ENCODE measurements at places on chromosomes 4 and X. TPM values are rescaled to one million over a fixed set of nuclear protein-coding genes. Genes with fewer than 3 reads are reported as not detected.

GRCh38 chr4:84995386-84995785 is 28.9 kb upstream of the WDFY3 start:
- H3K27me3 ChIP-seq: no peaks in the 10 kb centered on the region
- H3K4me1 ChIP-seq: no peaks in the 10 kb centered on the region
- no peaks in the 10 kb centered on the region for H3K36me3 ChIP-seq

- DNase-seq: peak; percentile 70
- no peak overlapping the region for H3K4me3 ChIP-seq
- no peaks in the 10 kb centered on the region for H3K36me3 ChIP-seq
- no peak overlapping the region for H3K27ac ChIP-seq
- no peaks in the 10 kb centered on the region for H3K4me1 ChIP-seq
Observed at GRCh38 chr4:110636680-110637407, 14.0 kb upstream of the PITX2 start.

DNA sequence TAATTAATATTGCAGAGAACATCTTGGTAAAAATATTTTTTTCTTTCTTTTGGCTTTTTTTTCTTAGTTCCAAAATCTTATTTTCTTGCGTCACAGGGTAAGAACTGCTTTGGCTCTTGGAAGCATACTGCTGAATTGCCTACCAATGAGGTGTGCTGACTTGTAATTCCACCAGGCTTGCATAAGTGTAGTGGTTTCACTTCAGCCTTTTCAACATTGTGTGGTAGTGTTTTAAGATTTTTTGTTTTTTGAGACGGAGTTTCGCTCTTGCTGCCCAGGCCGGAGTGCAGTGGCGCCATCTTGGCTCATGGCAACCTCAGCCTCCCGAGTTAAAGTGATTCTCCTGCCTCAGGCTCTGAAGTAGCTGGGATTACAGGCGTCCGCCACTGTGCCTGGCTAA is 42.4 kb downstream of the N4BP2 start:
- H3K4me1 ChIP-seq: no peaks in the 10 kb centered on the region
- H3K4me3 ChIP-seq: no peak overlapping the region
- no peaks in the 10 kb centered on the region for H3K27me3 ChIP-seq

DNA sequence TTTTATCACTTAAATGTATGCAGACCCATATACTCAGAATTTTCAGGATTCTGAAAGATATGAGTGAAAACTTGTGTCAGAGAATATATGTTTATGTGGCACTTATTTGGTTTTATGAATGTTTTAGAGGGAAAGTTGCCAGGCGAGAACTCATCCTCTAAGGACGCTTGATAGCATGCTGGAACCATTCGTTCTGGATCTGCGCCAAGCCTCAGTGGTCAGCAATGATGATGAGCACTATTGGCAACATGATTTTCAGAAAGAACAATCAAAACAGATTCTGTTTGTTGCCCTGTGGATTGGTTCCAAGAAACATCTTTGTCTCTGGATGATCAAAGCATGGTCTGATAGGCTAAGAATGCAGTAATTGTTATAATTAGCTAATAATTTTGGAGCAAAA is 32.1 kb upstream of the RAPGEF2 start:
- H3K27ac ChIP-seq: no peak overlapping the region
- no peaks in the 10 kb centered on the region for H3K36me3 ChIP-seq
- no peak overlapping the region for H3K4me3 ChIP-seq
- no peaks in the 10 kb centered on the region for H3K4me1 ChIP-seq
- DNase-seq: peak; percentile 9

DNA sequence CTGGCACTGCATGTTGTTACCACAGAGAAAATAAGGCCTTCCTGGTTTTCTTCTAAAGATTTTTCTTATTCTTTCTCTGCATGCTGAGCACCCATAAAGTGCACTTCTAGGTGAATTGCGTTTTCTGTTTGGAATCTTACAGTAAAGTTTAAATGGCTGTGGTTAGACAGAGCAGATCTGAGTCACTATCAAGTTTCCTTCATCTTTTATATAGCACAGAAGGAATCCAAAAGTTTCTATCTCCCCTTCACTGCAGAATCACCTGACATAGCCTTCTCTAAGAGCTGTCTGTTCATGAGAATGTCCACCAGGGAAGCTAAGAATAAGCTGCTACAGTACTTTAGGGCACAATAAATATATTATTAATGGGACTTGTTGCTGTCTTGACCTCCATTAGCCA is 455.5 kb upstream of the FAM241A start:
- no peak for DNase-seq
- no peak overlapping the region for H3K4me3 ChIP-seq
- no peaks in the 10 kb centered on the region for H3K4me1 ChIP-seq
- H3K36me3 ChIP-seq: no peaks in the 10 kb centered on the region

DNA sequence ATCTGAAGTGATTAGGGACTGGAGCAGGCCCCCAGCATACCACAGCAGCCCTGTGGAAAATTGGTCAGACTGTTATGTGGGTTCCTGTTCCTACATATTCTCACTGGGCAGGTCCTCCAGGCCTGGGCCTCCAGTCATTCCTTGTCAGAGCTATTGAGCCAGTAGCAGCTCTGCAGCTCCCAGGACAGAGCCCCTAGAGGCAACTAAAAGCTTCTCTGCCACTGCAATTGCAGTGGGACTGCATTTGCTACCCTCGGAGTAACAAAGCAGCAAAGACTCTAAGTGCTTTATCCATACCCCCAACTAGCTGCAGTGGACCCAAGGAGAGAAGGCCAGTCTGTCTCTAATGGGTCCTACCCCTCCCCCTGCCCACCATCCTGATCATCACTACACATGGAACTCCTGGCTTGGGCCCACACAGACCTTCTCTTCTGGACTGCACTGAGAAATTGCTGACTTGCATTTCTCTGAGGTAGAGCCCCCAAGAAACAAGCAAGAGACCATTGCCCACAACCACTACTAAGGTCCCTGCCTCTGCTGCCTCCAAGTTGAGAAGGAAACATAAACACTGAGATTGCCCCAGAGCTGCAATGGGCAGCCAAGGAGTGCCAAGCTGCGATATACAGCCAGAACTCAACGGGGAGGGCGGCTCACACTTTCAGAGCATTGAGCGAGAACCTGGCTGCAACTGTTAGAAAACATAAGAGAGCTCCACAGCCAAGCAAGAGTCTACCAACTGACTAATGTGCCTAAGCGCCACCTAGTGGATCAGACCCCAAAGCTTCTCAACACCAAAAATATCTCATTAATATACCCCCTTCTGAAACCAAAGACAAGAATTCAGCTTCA is 738.7 kb upstream of the NDST4 start:
- peak; percentile 35 for DNase-seq
- H3K4me3 ChIP-seq: no peak overlapping the region
- no peaks in the 10 kb centered on the region for H3K27me3 ChIP-seq
- H3K4me1 ChIP-seq: no peaks in the 10 kb centered on the region
- H3K36me3 ChIP-seq: no peaks in the 10 kb centered on the region

DNA sequence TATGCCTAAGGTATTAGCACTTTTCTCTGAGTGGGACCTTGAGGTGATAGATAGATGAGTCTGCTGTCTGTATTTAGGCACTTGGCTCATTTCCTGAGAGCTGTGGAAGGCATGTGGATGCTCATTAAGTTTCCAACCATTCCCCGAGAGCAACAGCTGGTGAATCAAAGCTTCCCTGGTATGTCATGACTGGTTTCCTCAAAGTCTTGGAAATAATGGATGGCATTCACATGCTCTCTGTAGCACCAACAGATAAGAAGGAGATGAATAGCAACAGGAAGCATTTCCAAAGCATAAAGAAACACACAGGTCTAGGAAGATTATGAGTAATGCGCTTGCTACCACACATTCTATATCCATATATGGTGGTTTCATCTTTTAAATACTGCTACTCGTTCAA is 118.3 kb upstream of the ETNPPL start:
- DNase-seq: peak; percentile 35
- no peaks in the 10 kb centered on the region for H3K36me3 ChIP-seq
- no peaks in the 10 kb centered on the region for H3K4me1 ChIP-seq
- no peak overlapping the region for H3K4me3 ChIP-seq
- H3K27me3 ChIP-seq: no peaks in the 10 kb centered on the region

- no peaks in the 10 kb centered on the region for H3K4me1 ChIP-seq
- peaks cover 9% of the 10 kb centered on the region for H3K27me3 ChIP-seq
- H3K4me3 ChIP-seq: no peak overlapping the region
- no peaks in the 10 kb centered on the region for H3K36me3 ChIP-seq
- no peak for DNase-seq
- no peak overlapping the region for H3K27ac ChIP-seq
Observed at GRCh38 chrX:70442224-70442623, 2.4 kb upstream of the DLG3 start.

The AVPR2 gene
- total RNA-seq: 2.5 TPM

- H3K4me3 ChIP-seq: no peak within 1 kb of the TSS
- DNase-seq: no peak
- H3K36me3 ChIP-seq: no peaks in the 10 kb centered on the region
- H3K27me3 ChIP-seq: no peaks in the 10 kb centered on the region
- H3K4me1 ChIP-seq: no peaks in the 10 kb centered on the region
Observed at GRCh38 chrX:119127650-119128049, at the start of gene KIAA1210. Gene KIAA1210 (minus strand): TSS chrX:119127812. CDS start chrX:119123642, 4,170 bp downstream.

The NSUN7 gene
- total RNA-seq: 20.5 TPM

DNA sequence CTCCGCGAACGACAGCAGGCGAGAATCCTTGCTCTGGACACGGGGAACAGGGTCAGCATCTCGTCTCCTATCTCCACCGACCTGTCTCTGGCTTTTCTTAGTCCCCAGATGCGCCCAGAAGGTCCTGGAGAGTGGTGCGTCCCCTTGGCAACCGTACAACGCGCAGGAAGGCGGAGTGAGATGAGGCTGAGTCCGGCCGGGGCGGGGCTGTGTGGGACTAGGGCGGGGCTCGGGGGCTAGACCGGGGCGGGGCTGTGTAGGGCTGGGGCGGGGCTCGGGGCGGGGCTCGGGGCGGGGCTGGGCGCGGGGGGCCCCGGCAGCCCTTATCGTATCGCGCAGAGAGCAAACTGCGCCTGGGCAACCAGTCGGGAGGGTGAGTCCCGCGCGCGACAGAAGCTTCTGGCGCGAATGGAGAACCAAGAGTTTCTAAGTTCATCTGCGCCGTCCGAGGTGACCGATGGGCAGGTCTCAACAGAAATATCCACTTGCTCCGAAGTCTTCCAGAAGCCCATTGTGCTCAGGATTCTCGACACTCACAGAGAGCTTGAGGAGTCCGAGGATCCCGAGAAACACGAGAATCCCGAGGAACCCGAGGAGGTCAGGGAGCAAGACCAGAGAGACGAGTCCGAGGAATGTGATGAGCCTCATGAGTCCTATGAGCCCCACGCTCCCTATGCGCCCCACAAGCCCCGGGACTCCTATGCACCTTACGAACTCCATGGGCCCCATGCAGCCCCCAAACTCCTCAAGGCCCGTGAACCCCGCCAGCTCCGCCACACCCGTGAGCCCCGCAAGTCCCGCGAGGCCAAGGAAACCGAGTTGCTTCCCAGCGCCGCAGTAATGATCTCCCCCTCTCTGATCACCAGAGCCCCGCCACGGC is 24.9 kb downstream of the ARL9 start:
- H3K36me3 ChIP-seq: no peaks in the 10 kb centered on the region
- peaks cover 3% of the 10 kb centered on the region for H3K27me3 ChIP-seq
- H3K4me3 ChIP-seq: peak overlapping the region; percentile 13
- peak; percentile 86 for DNase-seq
- no peaks in the 10 kb centered on the region for H3K4me1 ChIP-seq

DNA sequence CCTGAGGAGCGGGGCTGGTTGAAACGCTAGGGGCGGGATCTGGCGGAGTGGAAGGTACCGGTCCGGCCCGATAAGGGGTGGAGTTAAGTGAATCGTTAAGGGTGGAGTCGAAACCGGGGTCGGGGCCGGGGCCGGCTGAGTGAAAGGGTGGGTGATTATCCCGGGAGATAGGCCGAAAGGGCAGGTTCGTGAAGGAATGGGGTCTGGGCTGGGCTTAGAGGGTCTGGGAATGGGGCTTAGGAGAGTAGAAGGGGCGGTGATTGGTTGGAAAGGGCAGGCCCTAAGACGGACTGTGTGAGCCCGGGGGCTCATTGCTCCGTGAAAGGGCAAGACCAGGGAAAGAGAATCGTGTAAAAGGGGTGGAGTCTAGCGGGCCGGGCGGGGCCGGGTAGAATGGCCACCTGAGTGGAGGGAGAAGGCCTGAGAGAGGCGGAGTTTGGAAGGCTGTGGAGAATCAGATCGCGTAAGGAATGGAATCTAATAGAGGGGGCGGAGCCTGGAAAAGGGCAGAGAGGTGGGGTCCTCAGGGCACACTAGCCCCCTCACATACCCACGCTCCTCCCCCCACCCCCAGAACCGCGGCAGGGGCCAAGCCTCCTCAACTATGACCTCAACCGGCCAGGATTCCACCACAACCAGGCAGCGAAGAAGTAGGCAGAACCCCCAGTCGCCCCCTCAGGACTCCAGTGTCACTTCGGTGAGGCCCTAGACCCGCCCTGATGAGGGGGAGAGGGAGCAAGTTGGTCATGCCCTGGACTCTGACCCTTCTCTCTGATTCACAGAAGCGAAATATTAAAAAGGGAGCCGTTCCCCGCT is 430 bp downstream of the HDAC6 start:
- no peaks in the 10 kb centered on the region for H3K4me1 ChIP-seq
- H3K27ac ChIP-seq: peak overlapping the region; percentile 91
- no peaks in the 10 kb centered on the region for H3K27me3 ChIP-seq
- H3K4me3 ChIP-seq: peak overlapping the region; percentile 30
- no peaks in the 10 kb centered on the region for H3K36me3 ChIP-seq

- no peaks in the 10 kb centered on the region for H3K36me3 ChIP-seq
- no peak for DNase-seq
- no peaks in the 10 kb centered on the region for H3K4me1 ChIP-seq
- no peak overlapping the region for H3K27ac ChIP-seq
Observed at GRCh38 chr4:66923081-66923865, 622.0 kb downstream of the CENPC start.

GRCh38 chrX:64975491-64975890 is 759 bp downstream of the ZC4H2 start:
- peak overlapping the region; percentile 24 for H3K27ac ChIP-seq
- no peaks in the 10 kb centered on the region for H3K27me3 ChIP-seq
- H3K36me3 ChIP-seq: no peaks in the 10 kb centered on the region
- DNase-seq: peak; percentile 54
- H3K4me1 ChIP-seq: peaks cover 4% of the 10 kb centered on the region
- H3K4me3 ChIP-seq: peak overlapping the region; percentile 45
